ENCODE measurements at places on chromosomes 16 and 17.

DNA sequence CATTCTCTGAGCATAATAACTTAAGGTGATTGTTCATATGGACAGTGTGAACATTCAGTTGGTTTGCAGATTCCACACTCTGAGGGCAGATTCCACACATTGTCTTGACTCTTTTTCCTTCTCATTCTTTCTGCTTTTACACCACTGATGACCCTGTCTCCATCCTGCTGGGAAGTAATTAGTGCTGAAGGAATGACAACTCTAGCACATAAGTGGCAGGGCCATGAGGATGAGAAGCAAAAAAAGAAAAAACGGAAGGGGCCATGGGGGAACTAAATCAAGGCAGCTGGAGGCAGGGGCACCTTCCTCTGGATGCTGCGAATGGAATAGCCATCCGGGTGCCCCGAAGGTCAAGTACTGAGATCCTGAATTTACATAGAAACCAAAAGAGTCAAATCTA lies 944.0 kb downstream of the KCNJ2 start:
- DNase-seq, result no peak

- DNase-seq, result peak; percentile 87
These were observed 832 bp upstream of the SRRM2 start for GRCh38 chr16:2751577-2752034.

- DNase-seq, result no peak
These were observed 2.3 kb downstream of the BANP start for GRCh38 chr16:87953308-87954215.

DNA sequence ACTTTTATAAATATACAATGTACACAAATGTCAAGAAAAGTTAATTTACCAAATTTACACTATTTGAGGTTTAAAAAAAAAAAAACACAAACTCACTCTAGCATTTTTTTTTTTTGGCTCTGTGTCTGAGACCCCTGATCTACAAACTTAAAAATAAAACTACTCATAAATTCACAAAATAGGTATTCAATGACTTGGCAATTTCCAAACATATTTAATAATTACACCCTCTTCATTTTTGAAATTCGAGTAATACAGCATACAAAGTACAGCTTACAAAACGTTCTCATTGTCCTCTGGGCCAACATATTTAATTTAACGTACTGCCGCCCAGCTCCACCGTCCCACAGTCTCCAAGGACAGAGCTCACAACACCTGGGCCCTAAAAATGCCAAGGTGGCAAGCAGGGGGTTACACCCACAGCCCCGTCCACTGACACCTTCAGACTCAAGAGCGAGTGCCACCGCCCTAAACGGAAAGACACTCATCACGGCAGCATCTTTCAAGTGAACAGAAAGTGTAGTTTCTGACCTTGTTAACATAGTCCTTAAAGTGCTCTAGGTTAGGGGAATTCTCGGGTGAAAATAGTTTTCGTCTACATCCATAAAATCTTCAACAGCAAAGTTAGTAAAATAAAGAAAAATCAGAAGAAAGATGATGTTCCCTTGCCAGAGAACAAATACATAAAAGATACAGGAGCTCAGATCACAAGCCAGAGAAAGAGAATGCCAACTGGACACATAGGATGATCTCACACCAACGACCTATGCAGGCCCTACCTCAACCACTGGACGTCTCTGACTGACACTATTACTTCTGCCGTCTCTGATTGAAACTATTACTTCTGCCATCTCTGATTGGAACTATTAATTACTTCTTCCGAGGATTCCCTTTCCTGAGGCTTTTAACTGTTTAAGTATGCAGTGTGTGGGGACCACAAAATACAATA lies 4.2 kb downstream of the ADCY9 start:
- DNase-seq, result no peak

- peak; percentile 58 for DNase-seq
These were observed 10.0 kb downstream of the PITPNC1 start for GRCh38 chr17:67386965-67387551.

GRCh38 chr17:8223356-8224126 lies 13.2 kb upstream of the AURKB start:
- DNase-seq, result peak; percentile 68

- DNase-seq, result no peak
These were observed 7.7 kb upstream of the TMEM100 start for GRCh38 chr17:55730380-55730779.
